Right atrium auricular region (tissue), 2 donors: ENCODE measurements at places on chromosomes 12 and 14.

DNA sequence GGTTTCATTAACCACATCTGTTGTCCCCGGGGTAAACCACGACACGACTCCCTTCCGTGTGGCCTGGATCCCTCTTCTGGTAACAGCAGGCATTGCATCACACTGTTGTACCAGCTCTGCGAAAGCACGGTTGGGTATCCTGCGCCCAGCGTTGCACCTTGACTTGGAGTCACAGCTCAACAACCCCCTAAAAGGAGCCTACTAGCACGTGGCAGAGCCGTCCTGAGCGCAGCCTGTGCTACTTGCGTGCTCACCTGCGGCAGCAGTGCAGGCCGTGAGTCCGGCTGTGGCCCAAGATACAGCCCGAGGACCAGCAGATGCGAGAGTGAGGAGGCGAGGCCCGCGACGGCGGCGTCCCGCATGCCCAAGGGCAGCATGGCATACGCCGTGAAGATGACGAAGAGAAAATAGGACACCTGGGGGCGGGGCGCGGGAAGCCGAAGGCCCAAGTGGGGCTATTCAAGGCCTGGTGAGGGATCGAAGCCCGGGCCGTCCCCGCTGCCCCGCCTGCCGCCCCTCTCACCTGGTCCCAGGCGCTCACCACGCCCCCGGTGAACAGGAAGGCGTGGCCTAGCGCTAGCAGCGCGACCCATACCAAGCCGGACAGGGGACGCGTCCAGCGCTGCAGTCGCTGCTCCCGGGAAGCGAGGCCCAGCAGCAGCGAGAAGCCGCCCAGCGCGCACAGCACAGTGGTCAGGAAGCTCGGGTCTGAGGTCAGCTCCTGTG lies 2.4 kb downstream of the ADCY4 start:
- peak; percentile 79 for DNase-seq

- no peak for DNase-seq
Observed at GRCh38 chr14:102180248-102180998, 40.7 kb downstream of the WDR20 start.

GRCh38 chr14:72104011-72104613 lies 171.9 kb downstream of the RGS6 start:
- no peak for DNase-seq

DNA sequence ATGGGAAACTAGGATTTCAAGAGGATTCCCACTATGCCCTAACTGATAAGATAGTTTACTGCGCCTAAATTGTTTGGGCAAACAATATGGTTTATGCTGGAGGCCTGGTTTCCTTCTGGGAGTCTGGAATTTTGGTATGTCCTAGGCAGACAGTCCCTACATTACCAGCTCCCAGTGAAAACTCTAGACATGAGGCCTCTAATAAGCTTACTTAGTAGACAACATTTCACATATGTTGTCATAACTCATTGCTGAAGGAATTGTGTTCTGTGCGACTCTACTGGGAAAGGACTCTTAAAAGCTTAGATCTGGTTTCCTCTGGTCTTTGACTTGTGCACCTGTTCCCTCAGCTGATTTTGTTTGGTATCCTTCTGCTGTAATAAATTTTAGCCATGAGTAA lies 18.0 kb upstream of the PRPF39 start:
- no peak for DNase-seq

DNA sequence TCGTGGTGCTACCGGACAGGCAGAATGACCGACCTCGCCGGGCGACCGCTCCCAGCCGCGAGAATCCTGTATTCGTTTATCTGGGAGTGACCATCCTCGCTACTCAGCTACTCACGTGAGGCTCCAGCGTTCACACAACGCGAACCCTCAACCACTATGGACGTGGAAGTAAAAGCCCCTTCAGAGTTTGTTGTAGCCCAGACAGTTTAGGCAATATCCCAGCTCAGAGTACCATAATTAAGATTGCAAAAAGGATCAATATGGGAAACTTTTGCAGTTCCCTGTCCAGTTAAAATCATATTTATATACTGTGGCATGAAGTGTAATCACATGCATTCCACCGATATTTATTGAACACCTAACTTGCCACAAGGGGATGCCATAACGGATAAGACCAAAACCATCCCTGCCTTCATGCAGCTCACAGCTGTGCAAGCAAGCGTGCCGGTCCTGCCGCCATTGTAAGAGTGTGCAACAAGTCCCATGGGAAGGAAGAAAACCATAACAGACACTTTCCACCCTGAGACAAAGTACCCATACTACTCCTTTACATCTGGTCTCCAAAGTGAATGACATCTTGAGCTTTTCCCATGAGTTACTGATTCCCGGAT lies 938 bp upstream of the MAX start:
- no peak for DNase-seq

GRCh38 chr12:59603754-59604153 lies 7.9 kb downstream of the SLC16A7 start:
- DNase-seq, result no peak

DNA sequence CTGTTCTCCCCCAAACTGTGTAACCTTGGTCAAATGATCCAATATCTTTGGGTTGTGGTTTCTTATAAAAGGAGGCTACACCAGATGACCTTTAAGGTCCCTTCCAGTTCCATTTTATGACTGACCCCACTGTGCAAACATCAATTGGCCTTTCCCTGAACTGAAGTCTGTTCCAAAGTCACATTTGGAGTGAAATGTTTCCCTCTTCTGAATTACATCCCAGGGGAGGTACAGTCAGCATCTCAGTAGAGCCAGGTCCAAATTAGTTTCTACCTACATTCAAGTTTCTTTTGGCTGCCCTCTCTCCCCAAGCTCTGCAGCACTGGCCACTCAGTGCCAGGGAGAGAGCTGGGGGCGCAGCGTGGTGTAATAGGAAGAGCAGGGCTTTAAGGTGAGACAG lies 34.4 kb downstream of the LIMA1 start:
- no peak for DNase-seq
